ENCODE measurements at places on chromosomes 4 and X.

DNA sequence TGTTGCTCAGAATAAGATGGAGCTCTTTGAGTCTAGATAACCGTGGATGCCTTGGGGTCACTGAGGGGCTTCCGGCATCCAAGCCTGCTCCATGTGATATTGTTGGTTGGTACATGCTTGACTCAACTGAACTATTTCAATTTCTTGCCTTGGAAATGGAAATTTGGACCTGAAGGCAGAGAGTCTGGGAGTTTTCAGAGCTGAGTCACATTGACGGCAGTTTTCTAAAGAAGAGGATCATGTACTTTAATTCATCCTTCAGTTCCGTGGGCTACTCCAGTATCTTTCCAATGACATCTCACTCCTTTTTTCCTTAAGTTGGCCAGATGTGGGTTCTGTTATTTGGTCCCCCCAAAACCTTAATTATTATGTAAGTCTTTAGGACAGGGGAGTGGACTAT lies 100.5 kb downstream of the MFAP3L start:
- DNase-seq: no peak

DNA sequence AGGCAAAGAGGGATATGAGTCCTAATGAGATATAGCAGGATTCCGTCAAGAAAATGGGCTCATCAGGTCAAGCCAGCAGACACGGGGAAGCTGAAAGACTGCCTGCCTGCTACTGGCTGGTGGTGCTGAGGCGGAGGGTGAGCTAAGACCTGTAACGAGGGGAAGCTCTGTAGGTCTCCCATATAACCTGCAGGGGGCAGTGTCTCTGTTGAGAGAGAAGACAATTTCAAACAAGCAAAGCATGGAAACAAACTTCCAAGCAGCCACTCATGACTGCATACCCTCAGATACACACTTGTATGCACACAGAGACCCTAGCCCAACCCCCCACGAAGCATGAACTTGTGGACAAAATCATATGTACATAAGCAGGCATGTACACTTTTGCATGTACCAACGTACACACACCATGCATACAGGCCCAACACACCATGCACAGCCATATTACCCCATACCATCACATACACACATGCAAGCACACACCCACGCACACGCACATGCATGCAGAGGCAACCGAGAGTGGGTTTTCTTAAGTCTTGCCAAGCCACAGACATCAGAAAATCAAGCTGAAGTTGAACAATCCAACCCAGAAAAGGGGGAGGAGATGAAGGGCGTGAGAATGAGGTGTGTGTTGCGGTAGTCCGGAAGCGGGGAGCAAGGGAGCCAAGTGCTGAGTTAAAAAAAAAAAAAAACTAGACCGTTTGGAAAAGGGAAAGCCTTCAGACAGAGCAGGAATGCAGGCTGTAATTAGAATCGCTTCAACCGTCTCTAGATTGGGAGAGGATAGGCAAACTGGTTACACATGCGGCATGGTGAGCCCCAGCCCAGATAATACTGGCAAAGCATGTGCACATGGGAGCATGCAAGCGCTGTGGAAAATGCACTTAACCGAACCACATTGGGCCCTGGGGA lies 71.0 kb downstream of the PJA1 start:
- no peak for DNase-seq

DNA sequence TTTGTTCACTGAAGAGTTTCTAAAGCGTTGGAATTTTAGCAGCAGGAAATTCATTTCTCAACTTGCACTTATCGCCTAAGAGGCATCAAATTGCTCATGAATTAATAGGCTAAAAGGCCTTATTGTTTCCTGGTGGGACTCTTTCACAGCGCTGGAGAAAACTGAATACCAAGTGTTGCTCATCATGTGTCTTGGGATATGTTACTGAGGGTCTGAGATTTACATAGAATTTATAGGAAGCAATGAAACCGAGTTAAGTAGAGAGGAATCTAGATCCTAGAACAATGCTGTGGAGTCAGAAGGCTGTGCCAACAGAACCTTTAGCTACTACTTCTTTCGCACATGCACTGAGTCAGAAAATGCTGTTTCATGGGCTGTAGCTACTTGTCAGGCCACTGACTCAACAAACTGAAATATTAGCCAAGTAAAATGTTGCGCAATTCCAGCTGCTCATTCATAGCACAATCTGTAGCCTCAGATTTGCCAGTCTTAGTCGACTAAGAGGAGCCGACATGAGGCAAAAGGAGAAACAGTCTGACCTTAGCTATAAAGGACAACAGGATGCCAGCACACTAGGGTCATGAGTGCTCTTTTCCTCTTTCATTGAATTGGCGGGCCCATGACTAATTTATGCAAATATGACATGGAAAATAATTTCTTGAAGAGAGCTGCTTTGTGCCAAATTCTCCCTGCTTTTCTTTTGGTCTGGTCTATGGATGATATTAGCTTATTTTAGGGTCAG lies 35.9 kb upstream of the CXCL8 start:
- no peak for DNase-seq

GRCh38 chr4:177100307-177100706 lies 209.4 kb upstream of the NEIL3 start:
- no peak for DNase-seq

DNA sequence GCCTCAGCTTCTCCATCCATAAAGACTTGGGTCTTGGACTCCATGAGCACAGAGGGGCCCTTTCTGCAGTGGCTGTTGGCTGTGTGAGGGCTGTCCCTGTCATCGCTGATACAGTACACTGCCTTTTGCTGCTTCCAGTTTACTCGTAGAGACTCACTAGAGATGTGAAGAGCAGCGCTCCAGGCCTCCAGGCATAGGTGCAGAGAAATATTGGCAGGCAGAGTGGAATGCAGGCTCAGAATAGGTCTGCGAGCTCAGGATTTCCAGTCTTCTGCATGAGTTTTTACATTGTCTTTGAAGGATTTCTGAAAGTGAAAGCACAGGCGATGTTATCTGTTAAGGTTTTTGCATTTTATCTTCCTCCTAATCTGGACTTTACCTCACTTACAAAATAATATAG lies 97.4 kb downstream of the AASDH start:
- no peak for DNase-seq

- no peak for DNase-seq
These were observed 115.1 kb upstream of the GPM6A start for GRCh38 chr4:175927121-175927520.

DNA sequence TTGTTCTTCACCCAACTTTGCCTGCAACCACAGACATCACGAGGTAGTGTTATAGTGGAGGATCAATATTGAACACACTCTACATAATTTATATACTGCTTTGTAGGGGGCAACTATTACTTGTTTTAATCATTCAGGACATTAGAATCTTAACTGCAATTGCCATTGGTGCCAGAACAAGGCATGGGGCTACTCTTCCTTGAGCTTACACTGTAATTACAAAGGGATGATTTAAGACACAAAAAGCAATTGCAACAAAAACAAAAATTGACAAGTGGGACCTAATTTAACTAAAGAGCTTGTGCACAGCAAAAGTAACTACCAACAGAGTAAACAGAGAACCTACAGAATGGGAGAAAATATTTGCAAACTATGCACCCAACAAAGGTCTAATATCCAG lies 24.0 kb upstream of the DDX53 start:
- DNase-seq: no peak

DNA sequence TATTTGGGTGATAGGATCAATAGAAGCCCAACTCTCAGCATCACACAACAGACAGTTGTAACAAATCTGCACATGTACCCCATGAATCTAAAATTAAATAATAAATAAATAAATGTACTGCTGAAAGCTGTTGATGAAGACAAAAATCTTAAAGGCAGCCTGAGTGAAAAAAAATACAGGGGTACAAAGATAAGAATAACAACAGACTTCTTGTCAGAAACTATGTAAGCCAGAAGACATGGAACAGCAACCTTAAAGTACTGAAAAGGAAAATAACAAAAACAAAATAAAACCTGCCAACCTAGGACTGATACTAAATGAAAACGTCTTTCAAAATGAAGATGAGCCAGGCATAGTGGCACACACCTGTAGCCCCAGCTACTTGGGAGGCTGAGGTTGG lies 25.0 kb upstream of the PDLIM5 start:
- DNase-seq: no peak

- no peak for DNase-seq
These were observed 7.4 kb upstream of the HCCS start for GRCh38 chrX:11103751-11104150.

GRCh38 chr4:84804136-84804535 lies 162.4 kb downstream of the WDFY3 start:
- no peak for DNase-seq

DNA sequence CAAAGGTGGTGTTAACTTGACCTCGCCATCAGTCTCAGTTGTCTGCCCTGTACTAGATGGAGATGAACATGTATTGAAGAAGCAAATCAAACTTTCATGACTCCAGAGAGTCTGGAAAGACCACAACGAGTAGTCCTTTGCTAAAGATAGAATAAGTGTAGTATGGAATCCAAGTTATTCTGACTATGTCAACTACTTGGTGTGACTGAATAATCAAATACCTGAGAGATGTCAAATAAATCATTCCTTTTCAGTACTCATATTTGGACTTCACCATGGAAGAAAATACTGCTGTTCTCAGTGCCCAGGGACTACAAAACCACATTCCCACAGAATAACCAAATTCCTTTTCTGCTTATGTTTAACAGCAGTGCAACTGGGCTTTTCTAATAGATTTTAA lies 161.2 kb upstream of the SPRY1 start:
- DNase-seq: no peak

DNA sequence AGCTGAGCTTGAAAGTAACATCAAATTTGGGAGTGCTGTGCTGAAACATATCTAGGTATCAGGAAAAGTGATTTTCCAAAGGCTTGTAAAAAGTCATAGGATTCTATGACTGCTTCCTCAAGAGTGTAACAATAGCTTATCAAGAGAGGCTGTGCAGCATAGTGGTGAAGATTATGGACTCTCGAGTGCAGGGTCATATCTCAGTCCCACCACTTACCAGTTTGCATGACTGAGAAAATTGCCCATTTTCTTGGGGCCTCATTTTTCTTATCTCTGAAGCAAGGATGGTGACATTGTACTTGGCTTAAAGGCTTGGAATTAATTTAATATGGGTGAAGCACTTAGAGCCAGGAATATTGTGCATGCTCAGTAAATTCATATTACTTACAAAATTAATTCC lies 57.2 kb downstream of the AFF1 start:
- DNase-seq: no peak

DNA sequence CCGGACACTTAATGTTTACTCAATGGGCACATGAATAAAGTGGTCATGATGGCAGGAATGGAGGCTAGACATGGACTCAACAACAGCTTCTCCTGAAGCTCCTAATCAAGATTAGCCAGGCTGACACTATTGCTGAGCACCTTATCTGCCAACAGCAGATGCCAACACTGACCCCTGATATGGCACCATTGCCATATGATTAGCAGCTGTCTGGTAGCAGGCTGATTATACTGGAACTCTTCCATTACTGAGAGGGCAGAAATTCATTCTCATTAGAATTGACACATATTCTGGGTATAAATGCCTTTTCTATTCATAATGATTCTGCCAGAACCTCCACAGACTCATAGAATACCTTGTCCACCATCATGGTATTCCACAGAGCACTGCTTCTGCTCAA lies 18.4 kb upstream of the AFF1 start:
- no peak for DNase-seq

DNA sequence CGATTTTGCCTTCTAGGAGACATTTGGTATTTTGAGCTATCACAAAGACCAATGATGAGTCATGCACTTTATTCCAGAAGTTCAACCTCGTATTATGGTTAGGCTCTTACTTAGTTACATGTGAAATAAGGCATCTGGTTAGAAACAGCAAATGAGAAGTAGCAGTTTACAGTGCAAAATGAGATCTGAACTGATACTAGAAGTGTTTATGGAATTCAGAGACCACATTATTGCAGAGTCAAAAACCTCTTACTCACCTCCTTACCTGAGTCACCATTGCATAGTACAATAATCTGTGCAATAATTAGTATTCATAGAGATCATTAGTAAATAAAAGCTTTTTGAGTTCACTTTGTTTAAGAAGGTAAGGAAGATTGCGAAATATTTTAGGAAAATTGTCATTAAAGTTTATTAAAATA lies 38.7 kb downstream of the SEC24B start:
- DNase-seq: no peak

DNA sequence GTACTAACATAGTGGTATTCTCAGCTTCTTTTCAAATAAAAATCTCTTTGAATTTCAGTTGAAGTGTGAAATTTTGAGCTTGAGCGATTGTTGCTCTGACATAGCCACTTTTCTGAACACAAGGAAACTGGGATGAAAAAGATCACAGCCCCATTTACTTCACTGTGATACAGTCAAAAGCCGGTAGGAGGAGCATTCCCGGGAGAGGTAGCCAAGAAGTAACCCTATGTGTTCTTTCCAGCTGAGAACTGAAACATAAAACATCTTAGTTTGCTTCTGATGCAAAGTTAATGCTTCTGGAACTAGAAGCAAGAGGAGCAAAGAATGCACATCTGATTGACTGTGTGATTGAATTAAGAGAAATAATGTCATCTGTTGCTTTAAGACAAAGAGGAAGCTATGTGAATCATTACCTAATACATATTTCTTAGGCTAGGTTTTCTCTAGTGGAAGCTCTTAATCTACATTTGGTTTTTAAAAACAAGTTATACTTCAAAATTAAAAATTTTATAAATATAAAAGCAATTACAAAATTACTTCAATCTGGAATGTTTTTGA lies 88.3 kb upstream of the UNC5C start:
- no peak for DNase-seq

DNA sequence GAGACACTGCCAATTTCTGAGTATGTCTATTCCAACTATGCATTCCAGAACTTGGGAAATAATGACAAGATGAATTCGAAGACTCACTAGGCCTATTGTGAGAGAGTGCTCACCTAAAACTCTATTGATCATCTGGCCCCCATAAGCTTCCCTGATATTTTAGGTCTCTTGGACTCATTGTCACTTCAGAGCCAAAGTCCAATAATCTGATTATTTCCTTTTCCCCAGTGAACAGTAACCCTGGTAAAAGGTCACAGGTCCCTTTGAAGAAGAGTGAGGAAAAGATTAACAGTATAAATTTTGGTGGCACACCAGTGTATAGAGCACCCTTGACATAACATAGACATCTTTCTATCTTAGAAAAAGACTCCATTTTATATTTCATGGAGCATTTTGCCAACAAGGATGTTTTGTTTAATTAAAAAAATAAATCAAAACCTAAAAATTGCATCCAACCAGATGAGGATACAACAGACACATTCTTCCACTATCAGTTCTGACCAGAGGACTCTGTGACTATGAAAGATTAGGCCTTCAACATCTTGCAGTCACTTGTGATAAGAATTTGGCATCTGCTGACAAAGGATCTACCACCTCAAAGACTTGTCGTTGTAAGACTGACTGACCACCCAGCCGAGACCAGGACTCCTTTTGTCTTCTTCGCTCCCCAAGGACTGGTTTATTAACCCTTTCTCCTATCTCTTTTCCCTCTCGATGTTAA lies 191.9 kb downstream of the MAB21L2 start:
- DNase-seq: no peak

GRCh38 chr4:148514581-148514980 lies 72.4 kb upstream of the NR3C2 start:
- no peak for DNase-seq

GRCh38 chrX:10025742-10026493 lies 58.8 kb downstream of the CLDN34 start:
- DNase-seq: no peak

GRCh38 chrX:140971099-140971795 lies 31.1 kb upstream of the SPANXB1 start:
- DNase-seq: no peak
